Fibroblast of villous mesenchyme (primary cell): ENCODE measurements at places on chromosomes 5 and 9. TPM values are rescaled to one million over a fixed set of nuclear protein-coding genes. Genes with fewer than 3 reads are reported as not detected.

Gene ARID3C
- 0.32 TPM in 1 of 2 replicates, not detected in the other for total RNA-seq

Gene COL15A1
- total RNA-seq, result 1.7 and 19.0 TPM in 2 replicates

Gene FAM151B
- 8.6 and 8.7 TPM in 2 replicates for total RNA-seq

Gene RPS14
- 1,744 and 3,299 TPM in 2 replicates for total RNA-seq

Gene DMRTA1
- total RNA-seq, result 0.32 and 0.86 TPM in 2 replicates

- DNase-seq, result no peak
Measured at GRCh38 chr5:150245808-150246207, 43.8 kb downstream of the CAMK2A start.

GRCh38 chr5:175379867-175380266, 64.1 kb downstream of the DRD1 start:
- no peak for DNase-seq

DNA sequence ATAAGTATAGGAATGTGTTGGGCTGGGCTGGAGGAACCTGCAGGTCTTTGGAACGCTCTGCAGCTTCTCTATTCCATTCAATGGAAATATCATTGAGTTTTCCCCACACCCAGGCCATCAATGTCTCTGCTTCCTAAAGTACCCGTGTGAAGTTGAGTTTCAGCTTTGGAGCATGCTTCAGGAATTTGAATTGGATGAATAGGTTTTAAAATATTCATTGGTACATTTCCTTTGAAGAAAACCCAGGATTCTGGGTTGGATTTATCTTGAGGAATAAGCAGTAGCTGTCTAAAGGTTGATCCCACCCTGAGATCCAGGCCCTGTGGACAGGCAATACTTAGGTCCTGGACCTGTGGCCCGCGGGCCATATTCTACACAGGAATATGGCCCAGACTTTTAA, 37.3 kb downstream of the INSYN2B start:
- no peak for DNase-seq

DNA sequence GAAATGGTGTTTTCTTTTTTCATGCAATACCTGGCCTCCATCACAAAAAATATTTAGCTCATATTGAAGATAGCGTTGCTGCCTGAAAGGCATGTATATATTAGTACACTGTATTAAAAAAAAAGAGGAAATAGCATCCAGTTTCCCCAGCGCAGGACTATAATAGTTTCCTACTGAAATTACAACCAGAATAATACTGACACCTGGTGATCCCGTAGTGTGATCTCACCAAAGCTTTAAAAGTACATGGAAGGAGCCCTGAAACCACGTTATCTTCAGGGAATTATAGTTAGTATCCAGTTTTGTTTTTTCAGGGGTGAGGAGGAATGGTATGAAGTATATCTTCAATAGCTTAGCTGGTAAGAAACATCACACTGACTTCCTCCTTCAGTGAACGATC, 264.9 kb downstream of the CD180 start:
- DNase-seq, result no peak

DNA sequence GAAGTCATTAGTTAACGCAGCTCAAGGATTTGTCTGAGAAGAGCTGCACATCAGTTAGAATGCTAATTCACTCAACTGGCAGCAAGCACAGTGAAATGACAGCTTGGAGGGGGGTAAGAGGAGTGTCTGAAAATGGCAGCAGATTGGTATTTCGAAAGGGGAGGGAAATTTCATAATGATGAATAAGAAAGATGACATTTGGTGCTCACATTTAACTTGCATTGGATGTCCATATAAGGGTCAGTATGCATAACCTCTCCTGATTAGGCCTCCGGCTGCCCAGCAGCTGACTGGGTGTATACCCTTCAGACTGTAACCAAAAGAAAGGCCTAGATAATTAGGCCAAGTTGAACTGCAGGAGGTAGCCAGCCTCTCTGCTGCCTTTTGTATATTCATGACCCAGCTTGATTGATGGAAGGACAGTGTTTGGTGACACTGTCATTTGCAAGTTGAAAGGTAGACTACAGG, 131.0 kb downstream of the PBX3 start:
- no peak for DNase-seq

- DNase-seq, result peak; percentile 41
Measured at GRCh38 chr9:26746357-26747072, 146.1 kb downstream of the CAAP1 start.
